Stimulated activated CD4-positive, alpha-beta T cell treated with anti-CD3 and anti-CD28 coated beads, TNF-alpha, amount 100 ng/mL, for 48 hours (primary cell): ENCODE measurements at places on chromosomes 2 and 18.

DNA sequence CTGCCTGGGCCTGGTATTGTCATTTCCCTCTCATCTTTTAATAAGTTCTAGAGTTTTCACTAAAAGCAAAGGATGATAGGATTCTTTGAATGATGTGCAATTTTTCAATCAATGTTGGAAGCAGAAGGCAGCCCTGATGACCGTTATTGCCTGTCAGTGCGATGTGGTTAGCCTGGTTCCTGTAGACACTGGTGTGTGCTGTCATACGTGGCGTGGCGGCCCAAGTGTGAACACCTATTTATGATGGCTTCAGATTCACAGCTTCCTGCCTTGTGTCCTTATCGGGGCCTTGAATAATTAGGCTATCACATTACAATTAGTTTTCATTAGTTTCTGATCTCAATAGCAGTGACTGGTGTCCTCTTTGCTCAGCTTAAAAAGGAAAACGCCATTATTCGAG, 218.5 kb downstream of the TPGS2 start:
- DNase-seq = no peak

GRCh38 chr2:8643250-8643995, 38.4 kb upstream of the ID2 start:
- DNase-seq = no peak

- no peak for DNase-seq
Observed at GRCh38 chr2:78780864-78781583, 244.5 kb upstream of the REG3G start.

- no peak for DNase-seq
Observed at GRCh38 chr2:227655454-227655853, 11.2 kb upstream of the SCYGR5 start.

DNA sequence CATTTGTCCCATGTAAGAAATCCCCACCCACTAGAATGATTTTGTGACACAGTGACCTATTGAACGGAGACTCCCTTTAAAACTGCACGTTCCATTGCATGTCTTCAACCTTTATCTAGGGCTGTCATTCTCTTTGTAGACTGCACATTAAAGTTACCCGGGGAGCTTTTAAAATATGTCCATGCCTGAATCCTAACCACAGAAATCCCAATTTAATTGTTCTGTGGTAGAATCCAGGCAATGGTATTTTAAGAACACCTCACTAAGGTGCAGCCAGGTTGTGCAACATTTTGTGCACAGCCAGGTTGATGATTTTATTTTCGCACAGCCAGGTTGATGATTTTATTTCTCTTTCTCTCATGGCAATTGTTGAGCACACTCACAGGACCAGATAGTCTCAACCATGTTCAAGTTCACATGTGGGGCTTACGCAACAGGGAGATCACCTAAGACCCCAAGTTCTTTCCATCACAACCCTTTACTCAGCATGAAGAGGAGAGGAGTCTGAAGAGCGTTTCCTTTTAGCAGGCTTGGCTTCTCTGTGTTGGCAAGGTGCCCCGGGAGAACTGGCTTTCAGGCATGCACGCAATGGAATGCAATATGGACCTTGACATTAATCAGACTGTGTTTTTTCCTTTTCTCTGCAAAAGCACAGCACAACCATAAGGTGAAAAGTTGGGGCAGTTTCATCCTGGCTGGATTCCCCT, 467.3 kb upstream of the ETAA1 start:
- DNase-seq = no peak
